ENCODE measurements at places on chromosomes 12 and 14.

- no peak for DNase-seq
Observed at GRCh38 chr12:20508962-20509361, 140.6 kb downstream of the PDE3A start.

DNA sequence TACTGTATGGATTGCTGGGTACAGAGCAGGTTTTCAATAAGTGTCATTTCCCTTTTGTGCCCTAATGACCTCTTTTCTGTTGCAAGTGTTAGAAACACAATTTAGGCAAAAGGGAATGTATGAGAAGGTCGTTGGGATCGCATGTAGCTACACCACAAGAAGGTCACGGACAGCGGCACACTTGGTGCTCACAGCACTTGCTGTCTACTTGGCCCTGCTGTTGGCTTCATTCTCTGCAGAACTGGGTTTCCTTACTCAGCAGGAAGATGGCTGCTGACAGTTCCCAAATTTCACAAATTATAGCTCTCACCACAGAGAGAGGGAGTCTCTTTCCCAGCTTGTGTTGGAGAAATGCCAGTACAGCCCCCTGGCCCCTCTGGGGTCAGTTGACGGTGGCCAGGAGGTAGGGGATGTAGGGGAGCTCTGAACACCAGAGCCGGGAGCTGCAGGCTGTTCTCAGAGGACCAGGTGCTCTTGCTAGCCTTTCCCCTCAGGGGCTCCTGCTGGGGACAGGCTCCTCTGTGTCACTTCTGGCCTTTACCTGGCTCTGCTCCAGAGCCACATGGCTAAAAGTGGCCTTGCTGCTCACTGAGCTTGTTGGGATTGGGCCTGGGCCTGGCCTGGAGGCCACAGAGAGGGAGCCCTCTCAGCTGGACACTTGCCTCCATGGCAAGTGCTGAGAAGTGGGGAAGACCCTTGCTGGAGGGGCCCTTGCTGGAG is 50.9 kb upstream of the BCL7A start:
- DNase-seq: no peak

DNA sequence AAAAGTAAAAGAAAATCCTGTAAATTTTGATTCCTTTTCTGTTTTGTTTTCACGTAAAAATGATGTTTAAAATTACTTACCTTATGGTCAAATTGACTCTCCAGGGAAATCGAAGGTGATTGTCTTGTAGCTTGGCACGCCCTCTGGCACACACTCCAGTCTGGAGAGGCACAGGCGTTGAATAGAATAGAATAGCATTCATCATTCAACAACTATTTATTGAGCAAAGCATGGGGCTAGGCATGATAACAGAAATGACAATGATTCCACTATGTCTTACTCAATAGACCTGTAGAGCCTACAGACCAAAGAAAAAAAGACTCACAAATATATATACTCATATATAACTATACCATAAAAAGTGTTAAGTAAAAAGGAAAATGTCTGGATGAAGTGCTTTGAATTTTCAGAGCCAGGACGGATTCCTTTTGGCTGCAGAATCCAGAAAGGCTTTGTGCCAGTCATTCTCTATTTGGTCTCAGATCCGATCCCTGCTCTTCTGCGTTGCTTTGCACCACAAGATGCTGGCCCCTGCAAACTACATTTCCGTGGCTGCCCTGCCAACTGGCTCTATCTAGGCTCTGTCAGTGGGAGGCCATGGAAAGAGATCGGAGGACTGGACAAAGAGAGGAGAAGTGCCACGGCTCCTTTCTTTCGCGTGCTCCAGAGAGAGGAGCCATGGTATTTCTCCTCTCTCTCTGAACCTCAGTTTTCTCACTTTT is 231.8 kb downstream of the CRADD start:
- no peak for DNase-seq

GRCh38 chr12:57745485-57745881 is 644 bp downstream of the TSPAN31 start:
- DNase-seq: no peak

- peak; percentile 38 for DNase-seq
Observed at GRCh38 chr12:82874945-82875344, 188.2 kb downstream of the TMTC2 start.

DNA sequence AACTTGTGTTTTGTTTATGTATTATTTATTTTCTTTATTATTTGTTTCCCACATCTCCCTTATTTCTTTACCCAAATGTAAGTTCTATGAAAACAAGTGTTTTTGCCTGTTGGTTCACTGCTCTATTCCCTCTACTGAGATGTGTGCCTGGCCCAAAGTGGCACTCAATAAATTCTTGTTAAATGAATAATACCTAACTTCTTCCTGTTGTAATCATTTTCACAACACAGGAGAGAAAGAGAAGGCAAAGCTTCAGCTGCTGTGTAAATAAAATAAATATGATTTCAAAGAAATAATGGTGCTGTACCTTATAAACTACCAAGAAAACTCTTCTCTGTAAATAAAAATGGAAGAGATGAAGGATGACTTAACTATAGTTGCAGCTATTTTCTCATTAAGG is 116.2 kb downstream of the TRHDE start:
- DNase-seq: peak; percentile 12

GRCh38 chr14:69667938-69668335 is 56.5 kb downstream of the SUSD6 start:
- no peak for DNase-seq
